SJSA1 (cell line): ENCODE measurements at places on chromosomes 7 and 10.
A peak's percentile ranks its signal among the peaks of the same experiment; 100 is the strongest.

- no peak for DNase-seq
Measured at GRCh38 chr10:7534480-7534852, 123.6 kb upstream of the SFMBT2 start.

DNA sequence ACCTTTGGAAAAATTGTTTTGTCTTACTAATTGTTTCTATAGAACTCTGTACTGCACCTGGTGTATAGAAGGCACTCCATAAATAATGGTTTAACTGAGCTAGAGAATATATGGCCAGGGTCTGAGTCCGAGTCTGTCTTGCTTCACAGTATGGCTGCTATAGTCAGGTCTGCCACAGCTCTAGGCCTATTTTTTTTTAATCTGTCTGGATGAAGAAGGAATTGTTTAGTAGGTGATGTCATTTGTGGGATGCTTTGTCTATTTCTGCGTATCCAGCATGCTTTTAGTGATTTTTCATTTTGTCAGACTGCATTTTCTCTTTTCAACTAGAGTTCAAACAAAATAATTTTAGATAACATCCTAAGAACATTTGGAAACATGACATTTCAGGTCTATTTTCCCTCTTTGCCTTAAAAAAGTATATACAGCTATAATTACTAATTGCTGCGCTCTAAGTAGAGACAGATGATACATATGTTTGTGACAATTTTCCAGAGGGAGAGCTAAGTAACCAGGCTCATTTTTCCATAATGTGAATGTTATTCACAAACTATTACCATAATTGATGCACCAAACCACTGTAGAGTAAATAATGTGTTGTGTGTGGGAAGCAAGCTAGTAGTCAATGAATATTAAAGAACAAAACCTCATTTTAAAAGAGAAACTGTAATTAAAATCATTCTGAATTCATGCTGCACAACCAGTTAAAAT, 361.7 kb downstream of the AUTS2 start:
- DNase-seq, result no peak

DNA sequence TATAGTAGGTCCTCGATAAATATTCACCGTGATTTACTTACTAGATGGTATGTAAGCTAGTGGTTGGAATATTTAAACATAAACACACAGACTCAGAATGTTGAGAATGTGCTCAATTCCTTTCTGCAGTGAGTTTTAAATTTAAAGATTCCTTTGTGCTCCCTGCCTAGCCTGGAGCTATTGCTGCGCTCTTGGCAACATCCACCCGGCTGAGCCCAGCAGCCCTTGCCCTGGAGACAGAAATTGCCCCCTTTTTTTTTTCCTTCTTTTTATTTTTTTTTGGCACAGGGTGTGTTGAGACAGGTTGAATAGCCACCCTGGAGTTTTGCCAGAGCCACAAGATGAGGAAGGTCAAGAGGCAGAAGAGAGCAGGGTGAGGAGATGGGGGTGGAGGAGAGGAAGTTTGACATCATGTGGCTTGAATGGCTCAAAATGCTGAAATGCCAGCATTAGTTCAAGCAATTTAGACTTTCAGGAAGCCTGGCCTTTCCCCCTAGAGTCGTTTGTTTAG, 180.8 kb downstream of the PRKCQ start:
- DNase-seq, result peak; percentile 86

GRCh38 chr10:65566906-65567305, 1358.9 kb upstream of the LRRTM3 start:
- no peak for DNase-seq

- DNase-seq, result no peak
Measured at GRCh38 chr7:122515404-122515803, 183.5 kb downstream of the RNF133 start.

- no peak for DNase-seq
Measured at GRCh38 chr10:103333934-103334520, 16.9 kb downstream of the PCGF6 start.

GRCh38 chr10:97719602-97720001, 6.1 kb downstream of the MARVELD1 start:
- DNase-seq, result no peak

GRCh38 chr7:132838313-132838712, 243.6 kb downstream of the CHCHD3 start:
- DNase-seq, result no peak

DNA sequence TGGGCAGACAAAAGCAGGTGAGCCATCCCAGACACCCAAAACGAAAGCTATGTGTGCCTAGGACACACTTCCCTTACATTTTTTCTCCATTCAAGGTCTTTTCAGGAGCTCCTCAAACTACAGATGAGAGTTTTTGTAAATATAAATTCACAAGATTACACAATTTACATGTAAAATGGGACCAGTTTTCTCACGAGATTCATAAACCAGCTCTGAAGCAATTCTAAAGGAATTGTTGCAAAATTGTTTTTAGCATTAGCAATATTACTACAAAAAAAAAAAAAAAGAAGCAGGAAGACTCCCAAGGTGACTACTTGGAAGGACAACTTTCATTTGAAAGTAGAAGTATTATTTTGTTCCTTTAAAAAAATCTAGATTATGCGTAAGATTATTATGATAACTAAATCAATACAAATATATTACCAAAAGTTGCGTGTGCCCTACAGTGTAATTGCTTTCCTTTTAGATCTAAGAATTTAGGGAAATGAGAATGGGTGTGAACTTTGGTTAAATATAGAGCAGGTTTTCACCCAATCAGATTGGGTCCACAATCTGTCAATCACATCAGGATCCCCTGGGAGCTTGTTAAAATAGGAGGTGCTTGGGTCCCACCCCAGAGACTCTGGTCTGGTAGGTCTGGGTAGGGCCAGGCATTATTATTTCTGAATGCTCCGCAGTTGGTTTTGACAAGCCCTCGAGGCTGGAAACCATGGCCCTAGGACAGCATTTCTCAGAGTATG, 72.2 kb downstream of the TBXAS1 start:
- no peak for DNase-seq

GRCh38 chr10:38038932-38039245, 28.4 kb downstream of the ZNF33A start:
- DNase-seq, result no peak

GRCh38 chr10:124639646-124640045, 104.5 kb downstream of the FAM53B start:
- no peak for DNase-seq

DNA sequence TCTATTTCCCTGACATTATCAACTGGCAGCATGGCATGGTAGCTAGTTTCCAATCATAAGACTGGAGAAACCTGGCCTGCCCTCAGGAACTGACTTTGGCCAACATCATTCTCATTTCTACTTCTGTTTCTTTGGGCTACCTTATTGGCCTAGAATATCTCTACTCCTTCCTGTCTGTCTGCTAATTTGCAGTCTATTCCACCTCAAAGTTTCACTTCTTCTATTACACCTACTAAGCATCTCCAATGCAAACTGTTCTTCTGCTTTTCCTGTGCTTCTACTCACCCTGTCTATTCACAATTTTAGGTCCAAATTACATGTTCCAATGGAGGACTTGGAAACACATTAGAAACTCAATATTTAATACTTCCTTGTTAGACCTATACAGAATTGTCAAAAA, 65.6 kb downstream of the ZNF503 start:
- no peak for DNase-seq

DNA sequence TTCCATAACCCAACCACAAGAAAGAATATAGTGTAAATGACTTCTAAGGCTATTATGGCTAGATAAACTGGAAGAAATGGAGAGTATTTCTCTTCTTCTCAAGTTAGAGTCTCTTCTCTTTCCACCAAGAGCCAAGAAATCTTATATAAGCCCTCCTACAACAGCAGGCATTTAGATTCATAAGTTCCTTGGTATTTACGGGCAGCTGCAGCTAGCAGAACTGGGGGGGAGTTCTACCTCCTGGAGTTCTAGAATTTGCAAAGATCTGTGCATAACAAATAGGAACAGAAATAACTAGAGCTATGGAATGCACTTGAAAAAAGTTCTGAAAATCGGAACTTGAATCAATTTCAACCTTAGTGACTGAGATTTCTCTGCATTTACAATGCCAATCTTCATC, 715.2 kb upstream of the GRM3 start:
- DNase-seq, result no peak

DNA sequence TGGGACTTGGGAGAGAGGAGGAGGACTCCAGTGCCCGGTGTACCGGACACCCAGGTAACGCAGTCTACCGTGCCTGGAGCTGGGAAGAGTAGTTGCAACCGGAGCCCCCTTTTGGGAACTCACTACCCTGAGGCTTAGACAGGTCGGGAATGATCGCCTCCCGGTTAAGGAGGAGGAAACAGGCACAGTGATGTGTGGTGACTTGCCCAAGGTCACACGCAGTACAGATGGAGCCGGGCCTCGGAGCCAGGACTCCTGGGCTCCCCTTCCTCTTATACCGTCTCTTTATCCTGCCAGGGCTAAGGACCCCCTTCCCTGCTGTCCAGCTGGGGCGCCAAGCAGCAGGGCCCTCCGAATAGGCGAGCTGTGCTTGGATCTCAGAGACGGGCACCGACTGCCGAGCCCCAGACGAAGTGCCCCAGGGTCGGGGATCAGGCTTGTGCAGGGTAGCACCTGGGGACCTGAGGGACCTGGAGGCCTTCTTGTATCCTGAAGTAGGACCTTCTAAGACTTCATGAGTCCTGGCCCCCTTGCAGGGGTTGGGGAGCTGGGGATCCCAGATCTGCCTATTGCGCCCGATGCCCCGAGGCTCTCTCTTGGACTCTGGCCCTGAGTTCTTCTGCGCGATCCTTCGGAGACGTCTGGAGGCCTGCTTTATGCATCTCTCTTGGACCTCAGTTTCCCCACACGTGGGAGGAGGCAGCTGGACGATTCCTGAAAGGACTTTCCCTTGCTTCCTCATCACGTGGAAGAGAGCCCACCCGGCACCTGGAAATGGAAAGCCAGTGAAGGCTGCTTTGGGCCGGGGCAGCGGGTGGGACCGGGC, 767 bp upstream of the CYP26A1 start:
- DNase-seq, result peak; percentile 43

DNA sequence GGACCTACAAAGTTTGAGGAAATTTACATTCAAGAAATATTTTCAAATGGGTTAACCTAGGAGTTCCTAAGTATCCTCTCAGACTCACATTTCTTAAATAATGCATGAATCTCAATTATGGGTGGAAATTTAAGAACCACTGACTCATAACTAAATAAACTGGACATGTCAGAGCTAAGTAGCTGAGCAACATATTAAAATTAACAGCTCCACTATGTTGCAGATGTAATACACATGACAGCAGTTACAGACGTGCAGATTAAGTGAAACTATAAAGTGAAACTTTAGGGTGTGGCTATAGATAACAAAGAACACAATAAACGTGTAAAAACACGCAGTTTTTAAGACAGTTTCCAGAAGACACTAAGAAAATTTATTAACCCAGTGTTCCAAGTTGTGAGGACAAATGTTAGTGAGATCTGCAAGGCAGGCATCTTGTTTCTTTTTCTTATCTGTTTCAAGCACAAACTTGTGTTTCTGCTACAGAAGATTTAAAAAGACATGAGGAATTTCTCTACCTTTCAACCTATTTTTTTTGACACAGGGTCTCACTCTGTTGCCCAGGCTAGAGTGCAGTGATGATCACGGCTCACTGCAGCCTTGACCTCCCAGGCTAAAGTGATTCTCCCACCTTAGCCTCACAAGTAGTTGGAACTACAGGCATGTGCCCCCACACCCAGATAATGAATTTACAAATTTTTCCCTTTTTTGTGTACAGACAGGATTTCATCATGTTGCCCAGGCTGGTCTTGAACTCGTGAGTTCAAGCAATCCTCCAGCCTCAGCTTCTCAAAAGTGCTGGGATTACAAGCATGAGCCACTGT, 25.3 kb downstream of the DNMBP start:
- DNase-seq, result no peak

- no peak for DNase-seq
Measured at GRCh38 chr10:93060887-93061593, 442 bp downstream of the CYP26C1 start.

DNA sequence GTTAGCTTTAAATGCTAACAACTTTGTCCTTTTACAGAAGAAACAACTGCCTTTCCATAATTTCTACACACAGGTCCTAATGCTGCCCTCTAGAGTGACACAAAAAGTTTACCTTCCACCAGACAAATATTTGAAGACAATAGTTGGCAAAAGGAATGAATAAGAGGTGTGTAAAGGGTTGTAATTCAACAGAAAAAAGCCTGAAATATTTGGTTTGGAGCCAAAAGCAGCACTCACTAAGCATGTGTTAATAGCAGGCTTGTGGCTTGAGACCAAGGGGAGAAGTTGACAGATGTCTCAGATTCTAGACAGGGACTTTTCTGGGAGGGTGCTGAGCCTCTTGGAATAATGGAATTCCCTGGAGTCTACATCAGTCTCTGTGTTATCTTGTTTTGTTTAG, 156.2 kb upstream of the GALNT17 start:
- no peak for DNase-seq

DNA sequence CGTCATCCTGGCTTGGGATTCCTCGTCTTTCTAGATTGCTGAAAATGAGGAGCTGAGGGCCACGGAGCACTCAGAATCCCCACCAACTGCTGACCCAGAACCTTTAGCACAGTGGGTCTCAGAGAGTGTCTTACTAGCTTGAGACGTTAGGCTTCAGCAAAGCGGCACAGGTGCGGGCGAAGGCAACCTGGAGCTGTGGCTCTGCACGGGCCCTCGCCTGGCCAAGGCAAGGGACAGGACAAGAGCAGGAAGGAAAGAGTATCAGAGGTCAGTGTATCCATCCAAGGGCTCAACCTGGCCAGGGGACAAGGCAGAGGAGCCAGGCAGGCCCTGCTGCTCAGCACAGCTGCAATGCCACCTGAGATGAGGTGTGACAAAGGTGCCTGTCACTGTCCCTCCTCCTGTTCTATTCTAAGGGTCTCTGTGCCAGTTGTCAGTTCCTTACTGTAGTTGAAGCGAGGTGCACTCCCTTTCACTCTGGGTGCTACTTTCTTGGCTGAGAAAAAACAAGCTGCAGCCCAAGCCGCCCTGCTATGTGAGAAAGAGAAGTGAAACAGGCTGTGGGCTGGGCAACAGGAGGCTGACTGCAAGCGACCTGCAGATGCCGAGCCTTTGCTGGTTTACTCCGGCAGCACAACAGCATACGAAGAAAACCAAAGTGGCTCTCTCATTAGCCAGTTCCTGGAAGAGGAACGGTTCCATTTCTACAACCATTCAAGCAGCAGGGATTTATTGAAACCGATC, 33.3 kb upstream of the KDM7A start:
- DNase-seq, result no peak

- no peak for DNase-seq
Measured at GRCh38 chr7:1418505-1419309, 40.6 kb downstream of the MICALL2 start.

GRCh38 chr10:86071758-86072157, 294.8 kb downstream of the GRID1 start:
- DNase-seq, result peak; percentile 10

GRCh38 chr7:97118306-97118917, 914 bp downstream of the SDHAF3 start:
- no peak for DNase-seq

DNA sequence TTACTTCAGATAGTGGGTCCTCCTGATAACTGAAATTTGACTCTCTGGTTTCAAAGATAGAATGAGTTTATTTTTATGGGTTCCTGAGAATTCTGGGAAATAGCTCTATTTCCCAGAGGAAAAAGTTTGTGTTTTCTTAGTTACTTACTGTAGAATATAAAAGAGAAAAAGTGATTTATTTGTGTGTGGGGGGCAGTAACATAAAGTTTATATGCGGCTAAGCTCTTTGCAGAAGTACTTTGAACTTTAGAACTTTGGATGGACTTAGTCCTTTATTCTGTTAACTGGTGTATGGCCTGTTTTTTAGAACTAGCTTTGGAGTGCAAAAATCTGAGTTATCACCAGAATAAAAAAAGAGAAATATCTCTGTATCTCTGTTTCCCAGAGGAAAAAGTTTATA, 157.1 kb downstream of the BBS9 start:
- DNase-seq, result no peak
